Pericardium fibroblast (primary cell): ENCODE measurements at places on chromosomes 12 and 14. TPM values are rescaled to one million over a fixed set of nuclear protein-coding genes. Genes with fewer than 3 reads are reported as not detected.

The NR1H4 gene
- total RNA-seq: 0.12 and 0.51 TPM in 2 replicates

The KRT74 gene
- not detected in 2 replicates for total RNA-seq

The SYNE3 gene
- total RNA-seq: 20.4 and 20.7 TPM in 2 replicates

The SLC16A7 gene
- 7.6 and 14.0 TPM in 2 replicates for total RNA-seq

The THAP2 gene
- total RNA-seq: 1.4 and 5.7 TPM in 2 replicates

The CISTR gene
- total RNA-seq: not detected in 2 replicates
